ENCODE measurements at places on chromosomes 3 and 15.
A peak's percentile ranks its signal among the peaks of the same experiment; 100 is the strongest.

DNA sequence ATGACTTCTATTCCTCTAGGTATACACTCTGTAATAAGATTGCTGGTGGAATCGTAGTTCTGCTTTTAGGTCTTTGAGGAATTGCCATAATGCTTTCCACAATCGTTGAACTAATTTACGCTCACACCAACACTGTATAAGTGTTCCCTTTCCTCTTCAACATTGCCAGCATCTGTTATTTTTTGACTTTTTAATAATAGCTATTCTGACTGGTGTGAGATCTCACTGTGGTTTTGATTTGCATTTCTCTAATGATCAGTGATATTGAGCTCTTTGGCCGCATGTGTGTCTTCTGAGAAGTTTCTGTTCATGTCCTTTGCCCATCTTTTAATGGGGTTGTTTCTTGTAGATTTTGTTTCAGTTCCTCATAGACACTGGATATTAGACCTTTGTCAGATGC, 12.8 kb downstream of the NXPE3 start:
- DNase-seq: no peak

DNA sequence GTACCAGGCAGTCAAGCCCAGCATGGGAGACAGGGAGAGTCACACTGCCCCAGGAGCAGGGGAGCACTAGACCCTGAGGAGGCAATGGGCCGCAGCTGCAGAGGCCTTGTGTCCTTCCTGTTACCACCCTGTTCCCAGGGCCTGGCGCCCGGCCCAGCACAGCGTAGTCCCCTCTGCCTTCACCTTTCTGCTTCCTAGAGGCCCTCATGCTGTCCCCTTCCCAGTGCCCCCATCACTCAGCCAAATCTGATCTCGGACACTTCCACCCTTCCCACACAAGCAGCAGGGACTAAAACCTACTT, 6.9 kb upstream of the TBC1D2B start:
- no peak for DNase-seq

DNA sequence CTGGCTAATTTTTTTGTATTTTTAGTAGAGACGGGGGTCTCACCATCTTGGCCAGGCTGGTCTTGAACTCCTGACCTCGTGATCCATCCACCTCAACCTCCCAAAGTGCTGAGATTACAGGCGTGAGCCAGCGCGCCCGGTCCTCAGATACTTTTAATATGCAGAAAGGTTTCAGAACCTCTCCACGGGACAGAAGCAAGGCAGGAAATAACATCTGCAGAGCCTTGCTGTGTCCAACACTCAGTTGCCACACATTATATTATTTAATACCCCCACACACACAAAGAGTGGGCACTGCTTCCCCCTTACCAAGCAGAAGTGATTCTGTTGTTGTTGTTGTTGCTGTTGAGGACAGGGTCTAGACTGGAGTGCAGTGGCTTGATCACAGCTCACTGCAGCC, 28.0 kb downstream of the OSBPL10 start:
- no peak for DNase-seq

GRCh38 chr15:89136078-89136806, 48.0 kb downstream of the ABHD2 start:
- no peak for DNase-seq

DNA sequence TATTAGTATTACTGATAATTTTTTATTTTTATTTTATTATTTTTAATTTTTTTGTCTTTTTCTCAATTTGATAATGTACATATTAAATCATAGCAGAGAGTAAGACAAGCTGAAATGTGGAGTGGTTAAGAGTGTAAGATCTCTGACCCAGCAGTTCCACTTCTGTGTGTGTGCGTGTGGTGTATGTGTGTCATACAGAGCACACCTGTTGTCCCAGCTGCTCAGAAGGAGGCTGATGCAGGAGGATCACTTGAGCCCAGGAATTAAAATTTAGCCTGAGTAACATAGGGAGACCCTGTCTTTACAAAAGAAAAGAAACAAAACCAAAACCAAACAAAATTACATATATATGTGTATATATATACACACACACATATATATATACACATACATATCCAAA, 1.4 kb upstream of the CIDEC start:
- no peak for DNase-seq

- peak; percentile 26 for DNase-seq
Observed at GRCh38 chr3:24704496-24704895, 209.8 kb upstream of the THRB start.

DNA sequence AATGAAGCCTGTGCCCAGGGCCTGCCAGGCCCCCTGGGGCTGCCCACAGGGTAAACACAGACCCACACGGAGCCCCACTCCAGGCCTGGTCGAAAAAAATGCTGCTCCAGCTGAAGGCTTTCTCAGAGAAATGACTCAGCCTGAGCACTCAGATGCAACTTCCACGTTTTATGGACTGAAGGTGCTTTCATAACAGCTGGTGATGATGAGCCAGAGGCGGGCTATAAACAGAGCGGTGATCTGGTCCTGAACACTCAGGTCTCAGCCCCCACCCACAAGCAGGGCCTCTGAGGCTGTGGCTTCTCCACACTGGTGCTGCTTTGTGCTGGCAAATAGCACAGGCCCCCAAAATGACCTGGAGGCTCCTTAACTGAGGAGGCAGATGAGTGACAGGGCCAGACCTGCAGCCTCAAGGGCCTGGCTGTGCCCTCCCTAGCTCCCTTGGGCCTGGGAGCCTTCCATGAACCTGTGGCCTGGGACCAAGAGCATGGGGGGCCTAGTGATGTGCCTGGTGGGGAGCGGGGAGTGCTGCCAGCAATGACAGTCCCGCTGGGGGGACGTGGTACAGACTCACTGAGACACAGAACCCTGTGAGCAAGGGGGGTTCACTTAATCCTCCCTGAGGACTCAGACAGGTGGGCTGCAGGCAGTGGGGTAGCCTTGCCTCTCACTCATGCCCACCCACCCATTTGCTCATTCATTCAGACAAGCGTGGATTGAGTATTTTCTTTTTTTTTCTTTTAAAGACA, 23.0 kb upstream of the FURIN start:
- DNase-seq: peak; percentile 6

DNA sequence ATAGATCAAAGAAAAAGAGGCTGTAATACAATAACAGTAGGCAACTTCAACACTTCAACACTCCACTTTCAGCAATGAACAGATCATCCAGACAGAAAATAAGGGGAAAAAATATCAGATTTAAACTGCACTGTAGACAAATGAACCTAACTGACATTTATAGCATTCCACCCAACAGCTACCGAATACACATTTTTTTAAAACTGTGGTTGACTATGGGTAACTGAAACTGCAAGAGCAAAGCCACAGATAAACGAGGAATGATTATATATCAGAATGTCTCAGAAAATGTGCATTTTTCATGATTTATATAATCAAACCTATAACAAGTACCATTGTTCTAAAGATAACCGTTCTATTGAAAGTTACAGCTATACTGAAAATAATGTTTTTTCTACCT, 514.9 kb upstream of the DPPA4 start:
- DNase-seq: no peak

GRCh38 chr15:35566991-35567390, 21.0 kb upstream of the DPH6 start:
- DNase-seq: no peak

GRCh38 chr15:68730471-68730919, 90.2 kb downstream of the ANP32A start:
- DNase-seq: peak; percentile 2

- DNase-seq: no peak
Observed at GRCh38 chr3:58388550-58389091, 45.0 kb downstream of the PDHB start.

GRCh38 chr3:171935261-171936123, 92.3 kb downstream of the TMEM212 start:
- no peak for DNase-seq

- no peak for DNase-seq
Observed at GRCh38 chr3:28376424-28376823, 27.8 kb upstream of the AZI2 start.

- no peak for DNase-seq
Observed at GRCh38 chr15:47599806-47600205, 117.5 kb upstream of the SEMA6D start.

- DNase-seq: no peak
Observed at GRCh38 chr15:101372960-101373525, 78.0 kb upstream of the SNRPA1 start.

DNA sequence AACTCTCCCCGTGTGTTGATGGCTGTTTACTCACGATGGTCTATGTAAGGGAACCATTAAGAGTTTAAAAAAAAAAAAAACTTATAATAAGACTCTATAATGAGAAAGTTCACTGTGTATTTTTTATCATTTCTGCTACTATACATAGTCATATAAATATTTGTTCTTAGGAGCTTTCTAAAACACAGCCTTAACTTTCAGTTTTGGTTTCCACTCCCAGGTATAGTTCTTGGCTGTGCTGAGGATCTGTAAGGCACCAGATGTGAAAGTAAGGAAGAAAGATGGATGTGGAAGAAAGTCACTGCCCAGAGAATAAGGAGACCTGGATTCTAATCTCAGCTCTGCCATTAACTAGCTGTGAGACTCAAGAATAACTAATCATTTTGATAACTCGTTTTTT, 101.9 kb upstream of the THBS1 start:
- no peak for DNase-seq

- DNase-seq: no peak
Observed at GRCh38 chr15:70132571-70132970, 34.9 kb upstream of the TLE3 start.

DNA sequence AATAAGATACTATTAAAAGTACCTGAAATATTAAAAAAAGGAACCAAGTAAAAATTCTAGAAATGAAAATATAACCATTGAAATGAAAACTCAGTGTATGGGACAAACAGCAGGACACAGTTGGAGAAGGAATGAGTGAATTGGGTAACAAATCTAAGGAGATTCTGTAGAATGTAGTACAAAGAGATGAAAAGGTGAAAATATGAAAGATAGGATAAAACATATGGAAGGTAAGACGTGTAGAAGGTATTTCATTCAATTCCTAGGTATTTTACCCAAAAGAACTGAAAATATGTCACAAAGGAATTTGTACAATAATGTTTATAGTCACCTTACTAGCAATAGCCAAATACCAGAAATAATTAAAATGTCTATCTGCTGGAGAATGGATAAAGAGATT, 82.9 kb upstream of the CCNL1 start:
- no peak for DNase-seq

DNA sequence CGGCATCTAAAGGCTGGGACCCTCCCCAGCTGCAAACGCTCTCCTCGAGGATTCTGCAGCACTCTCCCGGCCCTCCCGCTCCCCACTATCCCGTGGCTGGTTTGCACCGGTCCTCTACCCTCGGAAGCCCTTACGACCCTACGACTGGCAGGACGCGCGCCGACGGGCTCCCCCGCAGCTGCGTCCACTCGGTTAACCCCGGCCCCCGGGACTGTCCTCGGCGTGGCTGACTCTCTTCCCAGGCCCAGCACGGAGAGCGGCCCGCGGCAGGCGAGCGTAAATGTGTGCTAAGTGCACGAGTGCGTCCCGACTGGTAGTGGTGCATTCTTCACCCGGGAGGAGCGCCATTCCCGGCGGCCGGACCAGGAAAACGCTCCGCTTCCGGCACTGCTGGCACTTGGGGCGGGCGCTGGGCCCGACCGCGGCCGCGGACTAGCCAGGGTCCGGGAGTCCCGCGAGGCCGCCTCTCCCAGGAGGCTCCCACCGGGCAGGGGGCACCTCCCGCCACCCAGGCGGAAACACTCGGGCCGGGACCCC, 508 bp downstream of the GORASP1 start:
- DNase-seq: no peak

GRCh38 chr3:168645180-168645579, 549.5 kb upstream of the GOLIM4 start:
- DNase-seq: no peak

Data from NCI-H1092 treated with DMSO at 0.1 percent for 48 hours (cell line).